Stimulated activated CD4-positive, alpha-beta T cell treated with anti-CD3 and anti-CD28 coated beads, Interleukin-4, amount 100 ng/mL, for 24 hours (primary cell): ENCODE measurements at places on chromosomes 7 and 10.

DNA sequence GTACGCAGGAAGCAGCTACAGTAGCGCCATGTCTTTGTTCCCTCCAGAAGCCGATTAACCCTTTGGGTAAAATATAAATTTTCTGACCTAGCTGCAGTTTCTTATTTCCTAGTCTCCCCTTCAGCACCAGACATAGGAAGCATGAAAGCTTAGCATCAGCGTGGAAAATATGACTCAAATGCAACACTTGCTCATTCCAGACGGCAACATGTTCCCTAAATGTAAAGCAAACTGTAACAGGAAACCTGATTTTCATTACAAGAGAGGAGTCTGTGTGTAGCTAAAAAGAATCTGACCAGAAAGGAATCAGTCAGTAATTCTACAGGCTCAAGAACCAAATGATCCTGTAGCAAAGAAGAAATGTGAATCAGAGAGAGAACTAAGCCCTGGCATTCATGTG, 219.2 kb downstream of the C7orf25 start:
- DNase-seq, result no peak

- DNase-seq, result no peak
Observed at GRCh38 chr10:120607710-120608703, 151.0 kb downstream of the PLPP4 start.

DNA sequence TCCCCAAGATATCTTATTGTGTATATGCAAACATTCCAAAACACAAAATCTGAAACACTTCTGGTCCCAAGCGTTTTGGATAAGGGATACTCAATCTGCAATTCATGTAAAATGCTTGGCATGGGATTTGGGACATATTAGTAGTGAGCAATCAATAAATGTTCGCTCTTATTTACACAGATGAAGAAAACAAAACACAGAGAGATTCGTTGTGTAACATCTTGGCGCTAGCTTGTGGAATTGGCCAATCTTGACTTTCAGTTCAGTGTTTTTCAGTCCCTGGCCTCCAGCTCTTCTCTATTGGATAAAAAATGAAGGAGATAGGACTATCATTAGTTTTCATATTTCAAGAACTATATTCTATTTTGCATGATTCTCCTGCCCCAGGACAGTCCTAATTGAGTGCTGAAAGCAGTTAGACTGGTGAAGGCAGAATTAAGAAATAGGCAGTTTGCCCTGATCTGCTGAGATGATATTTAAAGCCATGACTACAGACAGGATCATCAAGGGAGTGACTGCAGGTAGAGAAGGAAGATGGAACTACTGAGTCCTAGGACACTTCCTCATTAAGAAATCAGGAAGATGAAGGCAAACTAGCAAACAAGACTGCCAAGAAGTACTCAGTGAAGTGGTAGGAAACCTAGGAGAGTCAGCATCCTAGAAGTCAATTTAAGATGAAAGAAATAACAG, 1.8 kb downstream of the PNLIPRP3 start:
- DNase-seq, result no peak

DNA sequence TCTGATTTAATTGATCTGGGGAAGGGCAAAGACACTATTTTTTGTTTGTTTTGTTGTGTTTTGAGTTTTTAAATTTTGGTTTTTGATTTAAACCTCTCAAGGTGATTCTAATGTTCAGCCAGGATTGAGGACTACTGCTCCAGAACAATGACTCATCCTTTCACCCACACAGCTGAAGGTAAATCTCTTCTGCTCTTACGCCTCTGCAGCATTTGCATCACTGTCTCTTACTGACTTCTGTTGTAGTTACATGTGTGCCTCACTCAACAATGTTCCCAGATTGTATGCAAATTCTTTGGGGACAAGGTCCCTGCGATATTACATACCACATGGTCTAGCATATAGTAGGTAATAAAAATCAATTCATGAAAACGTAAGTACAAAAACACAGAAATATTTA, 467.5 kb upstream of the LRRN3 start:
- DNase-seq, result no peak

- DNase-seq, result no peak
Observed at GRCh38 chr10:78301891-78302738, 268.5 kb downstream of the RPS24 start.

- peak; percentile 65 for DNase-seq
Observed at GRCh38 chr10:110498087-110498981, 627 bp downstream of the DUSP5 start.

GRCh38 chr7:141251957-141252356, 178.1 kb downstream of the TMEM178B start:
- DNase-seq, result no peak

DNA sequence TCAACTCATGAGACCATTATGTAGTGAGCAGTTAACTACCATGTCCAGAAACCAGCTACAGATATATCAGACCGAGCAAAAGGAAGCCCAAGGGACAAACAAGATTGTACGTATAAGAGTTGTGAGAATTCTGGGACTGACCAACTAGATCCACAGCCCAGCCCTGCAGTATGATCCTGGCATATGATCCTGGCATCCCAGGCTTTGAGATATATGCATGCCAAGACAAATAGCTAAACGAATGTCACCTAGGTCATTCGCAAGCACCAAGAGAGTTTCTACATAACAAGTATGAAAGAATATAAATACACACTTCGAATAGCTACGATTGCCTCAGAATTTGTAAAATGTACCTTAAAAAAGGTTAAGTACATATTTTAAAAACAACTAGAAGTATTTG, 56.4 kb upstream of the PMPCB start:
- no peak for DNase-seq

- DNase-seq, result no peak
Observed at GRCh38 chr10:17214971-17215781, 12.9 kb upstream of the VIM start.

DNA sequence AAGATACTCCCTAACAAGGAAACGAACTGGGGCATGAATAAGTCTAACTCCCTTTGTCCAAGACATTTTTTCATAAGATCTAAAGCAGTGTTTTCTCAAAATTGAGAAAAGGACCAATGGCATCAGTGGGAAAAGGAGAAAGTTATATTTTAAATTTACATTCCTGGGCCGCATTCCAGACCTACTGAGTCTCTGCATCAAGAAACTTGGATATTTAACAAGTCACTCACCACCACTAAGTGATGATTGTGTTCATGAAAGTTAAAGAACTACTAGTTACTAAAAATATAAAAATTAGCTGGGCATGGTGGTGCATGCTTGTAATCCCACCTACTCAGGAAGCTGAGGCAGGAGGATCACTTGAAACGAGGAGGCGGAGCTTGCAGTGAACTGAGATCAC, 149.6 kb upstream of the MEOX2 start:
- DNase-seq, result no peak

- no peak for DNase-seq
Observed at GRCh38 chr10:22049635-22050034, 46.1 kb upstream of the DNAJC1 start.

DNA sequence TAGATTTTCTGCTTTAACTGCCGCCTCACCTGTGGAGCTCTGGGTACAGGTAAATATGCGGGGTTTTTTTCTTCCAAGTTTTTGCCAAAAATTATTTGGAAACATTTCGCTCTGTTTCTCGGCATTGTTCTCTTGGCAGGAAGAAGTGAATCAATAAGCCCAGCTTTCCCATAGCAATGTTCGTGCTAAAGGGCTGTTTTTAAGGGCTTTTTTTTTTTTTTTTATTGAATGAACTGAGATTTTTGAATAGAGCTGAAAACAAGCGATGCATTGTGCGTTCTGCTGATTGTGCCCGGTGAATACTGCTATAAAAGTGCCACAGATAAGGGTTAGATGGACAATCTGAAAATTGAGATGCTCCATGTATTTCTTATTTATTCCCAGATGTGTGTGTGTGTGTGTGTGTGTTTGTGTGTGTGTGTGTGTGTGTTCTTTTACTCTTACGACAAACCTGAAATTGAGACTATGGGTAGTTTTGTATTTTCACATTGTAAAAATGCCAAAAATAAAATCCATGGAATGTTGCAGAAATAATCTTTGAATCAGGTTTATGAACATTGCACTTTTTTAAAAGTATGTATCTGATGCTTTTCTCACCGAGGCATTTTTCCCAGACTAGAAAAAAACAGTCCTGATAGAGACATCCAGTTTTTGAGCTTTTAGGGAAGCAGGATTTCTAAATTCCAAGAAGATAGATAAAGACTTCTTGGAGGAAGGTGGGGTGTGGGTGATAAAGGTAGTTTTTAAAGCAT, 30.5 kb downstream of the KIAA1217 start:
- DNase-seq, result no peak

GRCh38 chr7:66296557-66296956, 91.4 kb downstream of the TPST1 start:
- DNase-seq, result no peak

GRCh38 chr10:10785627-10786026, 232.0 kb upstream of the CELF2 start:
- no peak for DNase-seq

DNA sequence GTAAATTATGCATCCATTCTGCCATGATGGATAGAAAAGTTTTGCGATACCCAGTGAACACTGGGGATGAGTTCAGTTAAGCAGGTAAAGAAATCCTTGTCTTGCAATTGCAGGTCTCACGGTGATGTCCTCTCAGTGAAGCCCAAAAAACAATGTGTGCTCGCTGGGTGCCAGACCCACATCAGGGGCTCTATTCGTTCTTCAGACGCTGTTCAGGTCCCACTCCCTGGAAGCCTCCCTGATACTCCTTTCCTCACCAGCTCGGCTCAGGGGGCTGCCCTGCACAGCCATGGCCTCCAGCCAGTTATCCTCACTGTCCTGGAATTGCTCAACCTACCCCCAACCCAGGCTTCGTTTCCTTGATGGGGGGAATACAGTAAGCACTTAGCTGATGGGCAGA, 323.5 kb downstream of the ADARB2 start:
- no peak for DNase-seq

GRCh38 chr7:27134392-27134791, 3.8 kb upstream of the HOXA4 start:
- DNase-seq, result no peak

DNA sequence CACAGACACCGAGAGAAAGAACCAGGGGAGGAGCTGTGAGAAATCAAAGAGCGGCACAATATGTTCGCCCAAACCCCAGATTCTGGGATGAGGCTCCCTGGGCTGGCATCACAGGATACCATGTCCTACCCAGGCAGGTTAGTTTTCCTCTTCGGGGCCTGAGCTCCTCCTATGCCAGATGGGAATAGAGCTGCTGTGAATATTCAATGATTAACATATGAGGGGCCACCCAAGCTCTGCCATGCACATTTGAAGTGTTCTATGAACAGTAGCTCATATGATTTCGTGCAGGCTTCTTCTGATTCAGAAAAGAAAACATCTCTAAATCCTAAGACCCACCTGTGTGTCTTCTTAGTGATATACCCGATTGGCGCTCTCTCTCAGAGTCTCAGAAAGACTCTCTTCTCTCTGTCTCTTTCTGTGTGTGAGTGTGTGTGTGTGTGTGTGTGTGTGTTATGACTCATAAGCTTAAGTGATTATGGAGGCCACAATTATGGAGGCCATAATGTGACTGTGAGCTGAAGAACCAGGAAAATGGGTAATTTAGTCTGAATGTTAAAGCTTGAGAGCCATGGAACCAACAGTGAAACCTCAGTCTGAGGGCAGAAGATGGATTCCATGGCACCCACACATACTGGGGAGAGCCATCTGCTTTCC, 220.5 kb downstream of the KLF6 start:
- no peak for DNase-seq
